ENCODE measurements at places on chromosomes 4 and X. TPM values are rescaled to one million over a fixed set of nuclear protein-coding genes. Genes with fewer than 3 reads are reported as not detected.

IL2RG gene
- polyA plus RNA-seq, result 3.6 TPM

PF4V1 gene
- 0.74 TPM for polyA plus RNA-seq

SMIM10 gene
- polyA plus RNA-seq, result 0.83 TPM

HPGDS gene
- 0.12 TPM for polyA plus RNA-seq

AWAT2 gene
- polyA plus RNA-seq, result not detected

ZCCHC18 gene
- polyA plus RNA-seq, result 0.05 TPM

GPR119 gene
- polyA plus RNA-seq, result not detected

XK gene
- 0.83 TPM for polyA plus RNA-seq

ZFP42 gene
- not detected for polyA plus RNA-seq

ARAP2 gene
- polyA plus RNA-seq, result 5.5 TPM

TBC1D9 gene
- 4.8 TPM for polyA plus RNA-seq

PSAPL1 gene
- polyA plus RNA-seq, result not detected

STX18 gene
- polyA plus RNA-seq, result 10.2 TPM

CLDN2 gene
- polyA plus RNA-seq, result 21.7 TPM
